Left colon (tissue), 2 donors: ENCODE measurements at places on chromosomes 1 and 21.
A peak's percentile ranks its signal among the peaks of the same experiment; 100 is the strongest.

- DNase-seq = no peak
Measured at GRCh38 chr1:40381268-40382107, 8.0 kb downstream of the SMAP2 start.

- DNase-seq = no peak
Measured at GRCh38 chr1:204530932-204531331, 14.7 kb downstream of the MDM4 start.

DNA sequence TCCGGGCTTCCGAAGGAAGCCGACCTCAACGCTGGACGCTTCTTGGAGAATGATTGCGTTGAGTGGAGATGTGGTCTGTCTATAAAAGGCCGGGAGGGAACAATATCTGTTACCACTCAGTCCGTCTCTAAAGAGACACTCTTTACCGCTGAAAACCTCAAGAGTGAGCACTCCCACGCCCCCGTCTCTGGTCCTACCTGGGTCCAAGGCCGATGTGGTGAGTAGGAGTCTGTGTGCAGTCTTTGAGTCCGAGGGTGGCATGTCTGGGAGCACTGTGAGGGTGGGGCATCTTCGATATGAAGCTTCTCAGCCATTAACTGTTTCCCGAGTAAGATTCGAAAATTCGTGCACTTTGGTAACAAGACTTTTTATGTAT lies 576 bp downstream of the ZFP69 start:
- no peak for DNase-seq

- no peak for DNase-seq
Measured at GRCh38 chr1:115433483-115433882, 95.4 kb upstream of the NGF start.

- DNase-seq = no peak
Measured at GRCh38 chr1:82700476-82700875, 899.7 kb downstream of the ADGRL2 start.

DNA sequence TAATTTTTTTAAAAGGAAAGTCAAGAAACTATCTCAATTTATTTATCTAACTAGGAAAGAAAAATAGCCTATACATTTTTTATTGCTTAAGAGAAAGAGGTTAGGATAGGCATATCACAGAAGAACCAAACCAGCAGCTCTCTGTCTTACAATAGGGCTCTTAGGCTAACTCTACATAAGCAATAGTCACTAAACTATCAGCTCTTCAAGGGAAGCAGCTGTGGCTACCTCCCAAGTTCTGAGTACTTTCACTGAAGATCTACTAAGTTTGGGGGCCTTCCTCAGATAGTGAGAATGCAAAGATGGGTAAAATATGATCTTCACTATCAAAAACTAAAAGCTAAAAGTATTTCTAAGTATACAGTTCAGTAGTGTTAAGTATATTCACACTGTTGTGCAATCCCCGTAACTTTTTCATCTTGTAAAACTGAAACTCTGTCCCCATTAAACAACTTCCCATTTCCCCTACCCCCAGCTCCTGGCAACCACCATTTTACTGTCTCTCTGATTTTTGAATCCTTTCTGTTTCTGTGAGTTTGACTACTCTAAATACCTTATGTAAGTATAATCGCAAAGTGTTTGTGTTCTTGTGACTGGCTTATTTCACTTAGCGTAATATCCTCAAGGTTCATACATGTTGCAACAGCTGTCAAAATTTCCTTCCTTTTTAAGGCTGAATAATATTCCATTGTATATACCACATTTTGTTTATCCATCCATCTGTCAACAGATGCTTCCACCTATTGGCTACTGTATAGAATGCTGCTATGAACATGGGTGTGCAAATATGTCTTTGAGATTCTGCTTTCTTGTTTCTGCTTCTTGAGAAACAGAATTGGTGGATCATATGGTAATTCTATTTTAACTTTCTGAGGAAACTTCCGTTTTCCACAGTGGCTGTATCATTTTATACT lies 73.3 kb downstream of the ACBD6 start:
- DNase-seq = no peak

GRCh38 chr1:225479996-225480720 lies 52.3 kb upstream of the LBR start:
- DNase-seq = no peak

- DNase-seq = no peak
Measured at GRCh38 chr1:209029737-209030136, 553.8 kb upstream of the CAMK1G start.

DNA sequence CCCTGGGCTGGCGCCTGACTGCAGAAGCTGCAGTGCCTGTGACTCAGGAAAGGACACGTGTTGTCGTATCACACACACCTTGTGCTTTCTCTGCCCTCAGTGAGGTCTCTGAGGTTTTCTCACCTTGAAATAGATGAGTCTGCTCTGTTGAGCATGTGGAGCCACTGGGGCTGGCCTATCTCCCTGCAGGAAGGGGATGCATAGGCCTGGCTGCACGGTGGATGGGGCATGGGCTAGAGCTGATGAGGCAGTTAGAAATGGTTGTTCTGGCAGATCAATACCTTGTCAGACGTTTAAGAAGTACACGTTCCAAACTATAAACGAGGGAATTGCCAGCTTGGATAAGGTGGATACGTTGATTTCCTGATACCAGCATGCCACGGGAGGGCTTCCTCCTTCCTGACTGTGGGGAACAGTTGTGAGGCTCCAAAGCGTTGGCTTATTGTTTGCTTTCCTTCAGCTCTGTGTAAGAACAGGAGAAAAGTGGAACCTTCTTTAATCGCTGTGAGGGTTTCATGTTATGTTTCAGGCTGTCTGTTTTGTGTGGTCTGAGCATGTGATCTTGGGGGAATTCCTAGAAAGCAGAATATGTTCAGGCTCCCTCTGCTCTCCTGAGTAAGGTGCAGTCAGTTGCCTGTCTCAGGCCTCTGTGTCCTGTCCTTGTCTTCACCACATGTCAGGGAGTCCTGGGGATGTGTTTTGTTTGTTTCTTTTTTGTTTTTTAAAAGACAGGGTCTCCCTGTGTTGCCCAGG lies 44.8 kb downstream of the PCNT start:
- no peak for DNase-seq

DNA sequence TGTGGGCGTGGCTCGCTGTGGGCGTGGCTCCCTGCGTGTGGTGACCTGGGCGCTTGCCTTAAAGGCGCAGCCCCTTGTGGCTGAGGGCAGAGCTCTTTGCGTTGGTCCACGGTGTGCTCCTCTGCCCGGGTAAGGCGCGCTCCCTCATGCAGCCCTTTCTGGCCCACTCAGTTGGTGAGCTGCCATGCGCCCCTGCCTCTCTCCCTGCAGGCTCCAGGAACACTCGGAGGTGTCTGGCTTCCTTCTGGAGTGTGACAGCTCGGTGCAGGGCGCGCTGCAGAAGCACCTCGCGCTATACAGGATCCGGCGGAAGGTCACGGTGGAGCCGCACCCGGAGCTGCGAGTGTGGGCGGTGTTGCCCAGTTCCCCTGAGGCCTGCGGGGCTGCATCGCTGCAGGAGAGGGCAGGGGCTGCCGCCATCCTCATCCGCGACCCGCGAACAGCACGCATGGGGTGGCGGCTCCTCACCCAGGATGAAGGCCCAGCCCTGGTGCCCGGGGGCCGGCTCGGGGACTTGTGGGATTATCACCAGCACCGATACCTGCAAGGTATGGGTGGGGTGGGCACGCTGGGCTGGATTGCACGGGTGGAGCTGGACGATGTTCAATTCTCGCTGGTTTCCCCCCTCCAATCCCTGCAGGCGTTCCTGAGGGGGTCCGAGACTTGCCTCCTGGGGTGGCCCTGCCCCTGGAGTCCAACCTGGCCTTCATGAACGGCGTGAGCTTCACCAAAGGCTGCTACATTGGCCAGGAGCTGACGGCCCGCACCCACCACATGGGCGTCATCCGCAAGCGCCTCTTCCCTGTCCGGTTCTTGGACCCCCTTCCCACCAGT lies 9.1 kb downstream of the IBA57 start:
- DNase-seq = peak; percentile 40

DNA sequence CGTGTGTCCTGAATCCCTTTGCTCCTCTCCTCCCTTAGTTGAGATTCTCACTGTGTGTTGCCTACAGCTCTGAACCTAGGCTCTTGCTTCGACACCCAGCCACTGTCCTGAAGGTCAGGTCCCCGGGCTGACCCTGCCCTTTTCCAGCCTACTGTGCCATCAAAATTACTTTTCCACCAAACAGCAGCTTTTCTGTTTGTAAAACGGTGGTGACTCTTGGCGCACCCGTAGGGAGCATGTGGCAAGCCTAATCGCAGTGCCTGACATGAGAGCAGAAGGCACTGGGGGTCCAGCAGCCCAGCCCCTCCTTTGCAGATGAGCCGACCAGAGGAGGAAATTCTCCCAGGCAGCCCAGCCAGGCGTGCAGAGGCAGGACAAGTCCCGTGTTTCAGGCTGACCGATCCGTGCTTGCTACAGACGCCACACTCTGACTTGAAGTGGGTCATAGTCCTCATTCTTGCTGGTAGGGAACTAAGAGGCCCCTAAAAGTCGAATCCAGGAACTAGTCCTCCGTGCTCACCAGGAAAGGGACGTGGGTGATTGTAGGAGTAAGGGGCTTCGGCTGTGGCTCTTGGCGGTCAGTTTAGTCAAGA lies 6.8 kb downstream of the GPR137B start:
- no peak for DNase-seq

GRCh38 chr1:85576266-85576641 lies 4.3 kb upstream of the CCN1 start:
- DNase-seq = no peak

- DNase-seq = no peak
Measured at GRCh38 chr21:34027721-34028461, 45.5 kb upstream of the MRPS6 start.

DNA sequence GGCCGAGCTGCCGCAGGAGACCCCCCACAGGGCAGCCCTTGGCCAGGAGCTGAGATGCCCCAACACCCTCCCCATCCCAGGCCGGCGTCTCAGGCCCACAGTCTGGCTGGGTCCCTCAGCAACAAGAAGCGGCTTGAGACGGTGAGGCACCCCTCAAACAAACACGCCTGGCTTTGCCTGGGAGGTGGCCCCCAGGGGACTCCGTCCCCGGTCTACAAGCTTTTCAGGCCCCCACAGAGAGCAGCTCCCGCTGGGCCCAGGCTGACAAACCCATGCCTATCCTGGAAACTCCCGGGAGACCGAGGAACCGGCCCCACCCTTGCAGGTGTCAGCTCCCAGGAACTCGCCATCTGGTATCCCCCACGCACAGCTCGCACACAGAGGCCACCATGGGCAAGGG lies 67.0 kb downstream of the ARHGEF16 start:
- DNase-seq = no peak

DNA sequence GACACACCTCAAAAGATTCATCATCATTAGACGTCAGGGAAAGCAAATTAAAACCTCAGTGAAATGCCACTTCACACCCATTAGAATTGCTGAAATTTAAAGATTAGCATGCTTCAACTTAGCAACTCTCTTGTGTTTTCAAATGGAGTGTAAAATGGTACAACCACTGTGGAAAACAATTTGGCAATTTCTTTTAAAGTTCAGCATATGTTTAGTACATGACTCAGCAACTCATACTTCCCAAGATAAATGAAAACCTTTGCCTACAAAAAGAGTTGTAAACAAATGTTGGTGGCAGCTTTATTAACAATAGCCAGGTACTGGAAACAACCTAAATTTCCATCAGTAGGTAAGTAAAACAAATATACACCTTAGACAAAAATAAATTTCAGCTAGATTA lies 42.7 kb downstream of the ST3GAL3 start:
- no peak for DNase-seq

DNA sequence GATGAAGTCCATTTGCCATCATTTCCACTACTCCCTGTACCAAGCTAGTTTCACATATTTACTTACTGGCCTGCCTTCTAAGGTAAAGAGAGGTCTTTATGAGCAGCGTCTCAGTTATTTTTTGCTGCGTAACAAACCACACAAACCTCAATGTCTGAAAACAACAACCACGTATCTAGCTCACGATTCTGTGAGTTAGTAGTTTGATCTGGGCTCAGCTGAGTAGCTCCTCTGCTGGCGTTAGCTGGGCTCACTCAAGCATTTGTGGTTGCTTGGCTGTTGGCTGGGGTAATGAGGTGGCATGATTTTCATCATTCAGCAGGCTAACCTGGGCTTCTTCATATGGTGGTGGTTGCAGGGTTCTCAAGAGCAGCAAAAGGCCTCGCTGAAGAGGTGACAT lies 225.4 kb downstream of the FOXD2 start:
- no peak for DNase-seq

- DNase-seq = no peak
Measured at GRCh38 chr1:3623441-3624199, 1.2 kb upstream of the TPRG1L start.

DNA sequence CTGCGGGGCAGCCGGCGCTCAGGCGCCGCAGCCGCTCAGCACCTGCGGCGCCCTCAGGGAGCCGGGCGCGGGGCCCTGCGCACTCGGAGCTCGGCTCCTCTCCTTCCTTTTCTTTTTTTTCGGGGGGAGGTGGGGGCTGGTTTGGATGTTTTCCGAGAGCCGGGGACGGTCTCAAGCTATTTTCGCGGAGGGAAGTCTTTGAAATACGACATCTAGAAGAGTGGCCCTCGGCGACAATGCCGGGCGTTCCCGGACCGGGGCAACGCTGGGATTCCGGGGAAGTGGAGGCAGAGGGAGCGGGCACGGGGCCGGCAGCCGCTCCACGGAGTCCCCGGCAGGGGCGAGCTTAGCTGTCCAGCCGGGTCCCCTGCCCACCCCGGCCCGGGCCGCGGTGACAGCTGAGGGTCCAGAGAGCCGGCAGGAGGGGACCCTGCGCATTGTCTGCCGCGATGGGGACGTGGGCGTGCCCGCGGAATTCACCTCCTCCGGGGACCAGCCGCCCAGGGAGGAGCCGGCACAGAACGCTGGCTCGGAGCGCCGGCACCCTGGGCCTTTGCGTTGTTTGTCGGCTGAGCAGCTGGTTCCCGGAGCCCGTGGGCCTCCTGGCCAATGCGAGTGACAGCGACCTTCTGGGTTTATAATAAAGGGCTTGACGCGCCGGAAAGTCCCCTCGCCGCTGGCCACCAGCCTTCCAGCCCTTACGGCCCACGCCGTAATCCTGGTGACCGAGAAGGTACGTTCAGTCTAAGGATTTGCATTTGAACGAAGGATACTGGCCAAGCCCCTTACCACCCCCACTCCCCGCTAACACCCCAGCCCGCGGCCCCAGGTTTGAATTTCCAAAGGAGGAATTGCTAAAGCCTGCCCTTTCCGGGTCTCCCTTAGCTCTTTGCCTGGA lies 582 bp downstream of the SLC37A1 start:
- DNase-seq = no peak

- DNase-seq = no peak
Measured at GRCh38 chr21:32380940-32381339, 11.9 kb downstream of the URB1 start.
